Esophagus squamous epithelium (tissue), 5 donors: ENCODE measurements at places on chromosomes 12 and 14. TPM values are rescaled to one million over a fixed set of nuclear protein-coding genes. Genes with fewer than 3 reads are reported as not detected.

The CD4 gene
- 11.8 TPM for total RNA-seq

The ACVRL1 gene
- 11.7 TPM for total RNA-seq

GRCh38 chr14:30242744-30243143 lies 315.1 kb upstream of the PRKD1 start:
- H3K27ac ChIP-seq = no peak overlapping the region
- H3K27me3 ChIP-seq = no peaks in the 10 kb centered on the region
- no peaks in the 10 kb centered on the region for H3K36me3 ChIP-seq
- no peak for DNase-seq
- no peak overlapping the region for H3K4me3 ChIP-seq

DNA sequence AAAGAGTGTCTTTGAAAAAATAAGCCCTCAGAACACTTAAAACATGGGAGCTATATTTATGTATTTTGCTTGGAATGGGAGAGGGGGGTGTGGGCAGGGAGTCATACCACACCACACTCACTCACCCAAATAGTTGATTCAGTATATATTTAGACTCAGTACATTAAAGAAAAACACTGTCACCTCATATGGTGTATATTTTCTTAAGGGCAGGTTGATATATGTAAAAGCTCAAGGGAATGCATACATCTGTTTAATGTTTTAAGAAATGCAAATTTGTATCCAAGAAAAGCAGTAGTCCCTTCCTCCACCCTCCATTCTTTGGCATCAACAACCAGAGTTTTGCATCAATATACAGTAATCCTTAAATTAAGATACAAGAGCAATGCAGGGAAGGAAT lies 1.4 kb downstream of the NFYB start:
- DNase-seq = no peak
- peaks cover 14% of the 10 kb centered on the region for H3K4me1 ChIP-seq
- H3K4me3 ChIP-seq = peak overlapping the region; percentile 87

DNA sequence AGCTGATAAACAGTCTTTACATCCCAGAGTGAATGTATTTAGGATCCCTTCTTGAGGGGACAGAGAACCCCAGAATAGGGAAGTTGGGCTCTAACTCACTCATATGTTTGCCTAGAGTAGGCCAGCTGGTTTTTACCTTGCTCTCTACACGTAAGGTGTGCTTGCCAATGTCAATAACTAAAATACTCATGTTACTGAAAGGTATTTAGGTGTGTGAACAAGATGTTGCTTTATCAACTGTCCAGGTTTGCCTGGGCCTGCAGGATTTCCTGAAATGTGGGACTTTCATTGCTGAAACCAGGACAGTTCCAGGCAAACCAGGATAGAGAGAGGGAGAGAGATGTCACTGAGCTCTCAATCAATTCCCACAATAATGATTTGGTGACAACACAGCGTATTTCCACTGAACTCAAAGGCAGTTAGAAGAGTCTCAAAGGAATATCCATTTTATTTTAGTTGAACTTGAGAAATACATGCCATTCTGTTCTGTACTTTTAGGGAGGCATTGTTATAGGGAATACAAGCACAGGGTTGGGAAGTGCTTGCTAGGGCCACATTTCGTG lies 171.7 kb downstream of the NRXN3 start:
- no peak overlapping the region for H3K4me3 ChIP-seq
- no peak for DNase-seq
- H3K27me3 ChIP-seq = no peaks in the 10 kb centered on the region

The PZP gene
- not detected for total RNA-seq

DNA sequence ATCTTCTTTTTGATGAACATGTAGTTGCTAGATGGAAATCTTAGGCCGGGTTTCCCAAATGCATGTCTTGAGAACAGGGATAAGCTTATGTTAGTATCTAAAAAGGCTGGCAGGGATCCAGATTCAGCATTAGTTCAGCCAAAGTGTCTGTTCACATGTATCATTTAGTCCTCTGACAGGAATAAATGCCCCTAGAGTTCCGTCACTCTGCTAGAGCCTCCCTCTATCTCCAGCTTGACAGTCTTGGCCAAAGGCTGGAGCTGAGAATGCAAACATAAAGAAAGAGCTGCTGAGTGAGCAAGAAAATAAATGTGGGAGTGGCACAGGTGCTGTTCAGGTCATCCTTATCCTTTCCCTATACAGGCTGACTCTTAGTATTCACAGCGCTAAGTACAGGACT lies 13.8 kb upstream of the NELL2 start:
- no peaks in the 10 kb centered on the region for H3K27me3 ChIP-seq
- no peak for DNase-seq
- no peaks in the 10 kb centered on the region for H3K36me3 ChIP-seq
- H3K4me1 ChIP-seq = no peaks in the 10 kb centered on the region

- H3K4me3 ChIP-seq = no peak overlapping the region
- no peaks in the 10 kb centered on the region for H3K4me1 ChIP-seq
- no peak overlapping the region for H3K27ac ChIP-seq
- peaks cover 3% of the 10 kb centered on the region for H3K36me3 ChIP-seq
- no peak for DNase-seq
Observed at GRCh38 chr14:101862711-101863110, 101.2 kb downstream of the PPP2R5C start.

The OR6C70 gene
- not detected for total RNA-seq

The SSTR1 gene
- total RNA-seq = 0.19 TPM

GRCh38 chr12:117188961-117189724 lies 1.1 kb downstream of the FBXO21 start:
- H3K27me3 ChIP-seq = no peaks in the 10 kb centered on the region
- H3K4me1 ChIP-seq = peaks cover 10% of the 10 kb centered on the region
- no peak for DNase-seq

The IL22 gene
- not detected for total RNA-seq

DNA sequence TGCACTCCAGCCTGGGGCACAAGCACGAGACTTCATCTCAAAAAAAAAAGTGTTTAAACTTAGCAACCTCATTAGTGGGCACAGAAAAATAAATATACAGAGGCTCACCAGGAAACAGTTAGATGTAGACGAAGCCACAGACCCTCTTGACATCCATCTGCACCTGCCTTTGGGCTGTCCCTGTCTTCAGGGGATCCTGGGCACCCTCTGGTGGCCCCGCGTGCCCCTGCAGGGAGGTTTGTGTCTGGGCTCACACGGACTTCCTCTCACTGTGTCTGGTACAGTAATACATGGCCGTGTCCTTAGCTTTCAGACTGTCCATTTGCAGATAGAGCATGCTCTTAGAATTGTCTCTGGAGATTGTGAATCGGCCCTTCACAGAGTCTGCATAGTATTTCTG lies 916.5 kb downstream of the TMEM121 start:
- H3K4me1 ChIP-seq = no peaks in the 10 kb centered on the region
- no peaks in the 10 kb centered on the region for H3K27me3 ChIP-seq
- no peak for DNase-seq
- H3K36me3 ChIP-seq = no peaks in the 10 kb centered on the region
- H3K4me3 ChIP-seq = no peak overlapping the region

DNA sequence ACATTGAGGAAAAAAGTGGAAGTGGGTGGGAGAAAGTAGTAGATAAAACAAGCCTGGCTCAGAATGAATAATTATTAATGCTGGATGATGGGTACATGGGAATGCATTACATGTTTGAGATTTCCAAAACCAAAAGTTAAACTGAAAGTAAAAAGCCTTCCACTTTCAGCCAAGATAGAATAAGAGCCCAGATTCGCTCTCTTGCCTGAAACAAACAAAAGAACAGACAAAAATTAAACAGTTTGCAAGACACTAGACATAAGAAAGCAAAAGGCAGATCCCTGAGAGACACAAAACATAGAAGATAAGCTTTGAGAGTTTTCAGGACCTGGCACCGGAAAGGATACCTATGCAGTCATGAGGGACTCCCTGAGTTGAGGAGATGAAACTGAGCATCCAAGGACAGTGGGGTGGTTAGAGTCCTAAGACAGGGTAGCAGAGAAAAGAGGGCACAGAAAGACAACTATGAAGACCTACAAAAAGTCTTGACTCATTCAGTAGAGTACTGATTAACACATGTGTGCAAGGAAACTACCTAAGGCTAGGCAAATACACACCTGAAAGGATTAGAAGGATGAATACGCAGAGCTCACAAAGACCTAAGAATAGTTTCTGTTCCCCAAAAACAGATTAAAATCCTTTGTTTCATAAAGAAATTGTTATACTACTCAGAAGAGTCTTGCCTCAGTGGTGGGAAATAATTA lies 54.1 kb downstream of the CEP83 start:
- no peaks in the 10 kb centered on the region for H3K36me3 ChIP-seq
- DNase-seq = no peak
- no peaks in the 10 kb centered on the region for H3K4me1 ChIP-seq
- H3K4me3 ChIP-seq = peak overlapping the region; percentile 36
- no peaks in the 10 kb centered on the region for H3K27me3 ChIP-seq
- H3K27ac ChIP-seq = no peak overlapping the region

- peak overlapping the region; percentile 70 for H3K27ac ChIP-seq
- no peak for DNase-seq
- H3K27me3 ChIP-seq = no peaks in the 10 kb centered on the region
- peaks cover 97% of the 10 kb centered on the region for H3K4me1 ChIP-seq
Observed at GRCh38 chr12:120241561-120242274, 23.8 kb downstream of the PXN start.

The LUM gene
- 42.0 TPM for total RNA-seq

The PKP2 gene
- 8.5 TPM for total RNA-seq

GRCh38 chr14:92638266-92638665 lies 110.2 kb downstream of the LGMN start:
- no peak overlapping the region for H3K27ac ChIP-seq
- no peak for DNase-seq
- no peaks in the 10 kb centered on the region for H3K4me1 ChIP-seq
- no peak overlapping the region for H3K4me3 ChIP-seq

The CCDC38 gene
- total RNA-seq = not detected

- no peak overlapping the region for H3K27ac ChIP-seq
- H3K4me1 ChIP-seq = no peaks in the 10 kb centered on the region
- H3K27me3 ChIP-seq = no peaks in the 10 kb centered on the region
- no peak for DNase-seq
- H3K4me3 ChIP-seq = no peak overlapping the region
- no peaks in the 10 kb centered on the region for H3K36me3 ChIP-seq
Observed at GRCh38 chr14:84959851-84960520, 570.0 kb upstream of the FLRT2 start.

The RTL1 gene
- total RNA-seq = not detected

DNA sequence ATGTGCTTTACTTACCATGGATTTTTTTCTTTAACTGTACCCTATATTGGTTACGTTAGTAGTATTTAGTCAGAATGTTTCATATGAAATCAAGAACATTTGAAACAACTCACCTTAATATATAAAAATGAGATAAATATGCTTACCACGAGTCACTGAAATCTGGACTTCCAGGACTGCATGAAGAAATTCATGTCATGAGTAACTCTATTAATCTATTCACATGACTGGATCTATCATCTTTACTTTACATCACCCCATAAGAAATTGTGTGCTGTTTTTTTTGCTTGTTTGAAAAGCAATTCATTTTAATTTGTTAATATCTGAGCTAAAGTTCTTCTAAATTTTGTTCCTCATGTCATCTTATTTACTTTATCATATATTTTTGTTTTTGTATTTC lies 5.2 kb downstream of the EPYC start:
- H3K4me1 ChIP-seq = no peaks in the 10 kb centered on the region
- H3K27me3 ChIP-seq = no peaks in the 10 kb centered on the region
- no peak overlapping the region for H3K27ac ChIP-seq
- DNase-seq = no peak
- H3K36me3 ChIP-seq = no peaks in the 10 kb centered on the region
- H3K4me3 ChIP-seq = no peak overlapping the region

GRCh38 chr12:49233842-49234526 lies 30.9 kb upstream of the TUBA1C start:
- peaks cover 7% of the 10 kb centered on the region for H3K4me1 ChIP-seq
- H3K27me3 ChIP-seq = no peaks in the 10 kb centered on the region
- H3K4me3 ChIP-seq = no peak overlapping the region
- H3K27ac ChIP-seq = peak overlapping the region; percentile 91
- peak; percentile 55 for DNase-seq

DNA sequence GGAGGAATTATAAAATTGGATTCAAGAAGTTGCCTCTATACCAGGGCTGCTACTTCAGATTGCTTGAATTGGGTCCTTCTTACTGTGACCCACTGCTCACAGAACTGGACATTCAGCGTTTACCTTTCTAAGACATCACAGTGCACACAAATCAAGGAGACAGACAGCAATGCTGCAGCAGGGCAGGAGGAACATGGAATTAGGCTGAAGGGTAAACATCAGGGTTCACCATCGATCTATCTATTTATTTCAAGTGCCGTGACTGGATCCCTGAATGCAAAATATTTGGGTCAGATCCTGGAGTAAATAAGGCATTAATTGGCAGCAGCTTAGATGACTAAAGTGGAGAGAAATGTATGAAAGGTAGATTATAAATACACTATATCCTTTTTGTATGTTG lies 76.9 kb upstream of the HMGA2 start:
- peaks cover 8% of the 10 kb centered on the region for H3K27me3 ChIP-seq
- no peak overlapping the region for H3K4me3 ChIP-seq
- no peaks in the 10 kb centered on the region for H3K36me3 ChIP-seq
- H3K4me1 ChIP-seq = no peaks in the 10 kb centered on the region

The CHGA gene
- total RNA-seq = 0.31 TPM

DNA sequence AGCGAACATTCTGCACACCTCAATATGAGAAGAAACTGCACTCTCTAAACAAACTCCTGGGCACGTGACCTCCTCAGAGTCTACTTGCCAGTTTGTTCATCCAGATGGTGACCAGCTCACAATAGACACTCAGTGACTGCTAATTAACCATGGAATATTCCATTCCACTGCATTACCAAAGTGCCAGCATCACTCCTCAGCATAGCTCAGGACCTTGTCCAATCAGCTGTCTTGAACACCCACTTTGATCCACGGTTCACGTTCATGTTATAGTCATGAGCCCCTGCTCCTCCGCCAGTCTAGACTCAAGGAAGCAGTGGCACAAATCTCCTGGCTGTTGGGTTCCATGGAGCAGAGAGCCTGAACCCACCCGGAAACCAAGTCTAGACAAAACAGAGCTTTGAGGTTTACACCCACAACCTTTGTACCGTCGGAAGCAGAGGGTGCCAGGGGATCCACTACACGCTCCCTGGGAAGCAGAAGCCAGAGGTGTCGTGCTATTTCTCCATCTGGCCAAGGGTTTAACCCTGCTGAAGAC lies 285.3 kb downstream of the ZFP36L1 start:
- no peak overlapping the region for H3K4me3 ChIP-seq
- no peak for DNase-seq
- H3K36me3 ChIP-seq = no peaks in the 10 kb centered on the region
- peaks cover 53% of the 10 kb centered on the region for H3K4me1 ChIP-seq

DNA sequence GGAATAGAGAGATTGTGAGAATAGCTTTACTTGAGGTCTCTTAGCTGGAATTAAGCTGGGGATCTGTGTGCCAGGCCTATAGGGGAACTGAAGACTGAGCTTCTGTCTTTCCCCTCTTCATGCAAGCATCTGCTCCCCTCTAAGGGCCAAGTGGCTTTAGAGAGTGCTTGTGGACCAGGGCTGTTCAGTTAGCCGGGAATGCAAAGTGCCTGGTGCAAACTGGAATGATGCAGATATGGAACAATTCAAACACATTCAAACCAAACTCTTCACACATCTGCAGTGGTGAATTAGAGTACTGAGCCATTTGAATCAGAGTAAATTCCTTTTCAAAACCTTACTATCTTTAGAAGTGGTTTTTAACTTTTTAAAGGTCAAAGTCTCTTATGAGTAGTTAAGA lies 99.0 kb downstream of the LIN7A start:
- no peaks in the 10 kb centered on the region for H3K4me1 ChIP-seq
- no peak overlapping the region for H3K4me3 ChIP-seq
- no peak for DNase-seq
